HuH-7 (cell line): ENCODE measurements at places on chromosomes 7 and 10.

DNA sequence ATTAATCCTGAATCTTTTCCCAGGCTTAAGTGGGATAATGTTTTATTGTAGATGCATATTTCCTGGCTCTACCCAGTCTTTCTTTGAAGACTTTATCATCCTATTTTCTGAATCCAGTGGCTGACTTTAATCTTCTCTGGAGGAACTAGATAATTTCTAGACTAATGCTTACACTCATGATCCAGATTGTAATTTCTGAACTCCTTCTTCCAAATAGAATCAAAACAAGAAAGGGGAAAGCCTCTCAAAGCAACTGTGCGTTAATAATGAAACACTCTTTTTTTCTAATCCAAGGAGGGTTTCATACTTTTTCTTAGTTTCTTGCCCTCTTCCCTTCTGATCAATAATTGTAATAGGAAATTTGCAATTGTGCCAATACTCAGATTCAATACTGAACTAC is 8.0 kb downstream of the GSTK1 start:
- DNase-seq, result no peak

DNA sequence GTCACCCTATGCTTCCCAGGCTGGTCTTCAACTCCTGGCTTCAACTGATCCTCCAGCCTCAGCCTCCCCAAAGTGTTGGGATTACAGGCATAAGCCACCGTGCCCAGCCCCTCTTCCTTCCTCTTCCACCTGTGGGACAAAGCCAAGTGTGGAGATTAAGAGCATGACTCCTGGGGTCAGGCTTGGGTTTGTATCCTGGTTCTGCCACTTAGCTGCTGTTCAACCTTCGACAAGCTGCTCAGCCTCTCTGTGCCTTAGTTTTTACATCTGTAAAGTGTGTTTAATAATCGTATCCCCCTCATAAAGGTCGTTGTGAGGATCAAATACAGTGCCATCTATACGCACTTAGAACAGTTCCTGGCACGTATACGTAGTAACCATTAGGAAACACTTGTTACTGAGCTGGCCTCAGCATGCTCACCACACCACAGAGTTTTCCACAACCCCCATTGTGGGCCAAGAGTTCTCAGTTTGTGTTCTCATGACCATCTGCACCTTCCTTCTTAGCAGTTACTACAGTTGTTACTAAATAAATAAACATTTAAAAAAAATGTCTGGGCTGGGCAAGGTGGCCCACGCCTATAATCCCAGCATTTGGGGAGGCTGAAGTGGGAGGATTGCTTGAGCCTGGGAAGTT is 140.5 kb upstream of the BTBD16 start:
- DNase-seq, result no peak

GRCh38 chr10:132557696-132558515 is 20.3 kb downstream of the INPP5A start:
- no peak for DNase-seq

GRCh38 chr7:1645476-1645875 is 24.6 kb upstream of the ELFN1 start:
- no peak for DNase-seq
